ENCODE measurements at places on chromosomes 2 and 18.
A peak's percentile ranks its signal among the peaks of the same experiment; 100 is the strongest.

DNA sequence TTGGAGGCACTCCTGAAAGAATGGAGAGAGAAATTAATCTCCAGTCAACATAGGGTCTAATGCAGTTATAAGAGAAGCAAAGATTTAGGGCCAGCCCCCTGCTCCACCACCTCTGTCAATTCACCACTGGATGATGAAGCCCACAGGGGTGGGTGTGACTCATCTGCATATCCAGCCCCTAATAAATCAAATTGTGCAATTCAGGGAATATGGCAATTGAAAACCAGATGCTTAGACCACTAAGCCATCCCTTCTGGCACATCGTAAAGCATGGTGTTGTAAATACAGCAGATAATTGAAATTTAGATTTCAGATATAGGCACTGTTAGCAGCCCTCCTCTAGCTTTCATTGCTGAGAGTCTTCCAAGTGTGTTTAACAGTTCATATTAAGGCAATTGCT, 541.4 kb downstream of the PARD3B start:
- DNase-seq = no peak

GRCh38 chr2:3294069-3294468, 83.5 kb downstream of the EIPR1 start:
- DNase-seq = no peak

DNA sequence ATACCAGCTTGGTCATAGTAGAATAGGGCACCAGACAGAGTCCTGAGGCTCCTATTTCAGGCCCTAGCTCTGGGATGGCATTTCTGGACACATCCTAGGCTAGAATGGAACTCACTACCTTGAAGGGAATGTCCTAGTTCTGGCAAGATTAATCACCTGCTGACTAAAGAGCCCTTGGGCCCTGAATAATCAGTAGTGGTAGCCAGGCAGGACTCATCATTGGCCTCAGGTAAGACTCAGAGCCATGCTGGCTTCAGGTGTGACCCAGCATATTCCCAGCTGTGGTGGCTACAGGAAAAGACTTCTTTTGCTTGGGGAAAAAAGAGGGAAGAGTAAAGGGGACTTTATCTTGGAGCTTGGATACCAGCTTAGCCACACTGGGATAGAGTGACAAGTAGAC, 131.0 kb upstream of the SRD5A2 start:
- no peak for DNase-seq

- DNase-seq = no peak
Measured at GRCh38 chr2:218427741-218428140, 8.8 kb downstream of the VIL1 start.

- peak; percentile 54 for DNase-seq
Measured at GRCh38 chr2:9556121-9556743, 602 bp upstream of the ADAM17 start.

DNA sequence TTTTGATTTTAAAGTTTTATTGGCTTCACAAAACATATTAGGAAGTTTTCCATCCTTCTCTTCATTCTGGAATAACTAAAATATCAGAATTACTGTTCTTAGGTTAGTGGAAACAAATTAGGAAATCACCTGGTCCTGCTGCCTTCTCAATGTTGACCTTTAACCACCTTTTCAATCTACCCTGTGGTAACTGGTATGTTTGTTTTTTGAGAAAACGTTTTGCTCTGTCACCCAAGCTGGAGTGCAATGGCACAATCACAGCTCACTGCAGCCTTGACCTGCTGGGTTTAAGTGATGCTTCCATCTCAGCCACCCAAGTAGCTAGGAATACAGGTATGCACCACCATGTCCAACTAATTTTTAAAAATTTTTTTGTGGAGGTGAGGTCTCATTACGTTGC, 28.4 kb downstream of the ACYP2 start:
- DNase-seq = no peak

GRCh38 chr2:105327690-105328089, 1.8 kb downstream of the TGFBRAP1 start:
- no peak for DNase-seq

DNA sequence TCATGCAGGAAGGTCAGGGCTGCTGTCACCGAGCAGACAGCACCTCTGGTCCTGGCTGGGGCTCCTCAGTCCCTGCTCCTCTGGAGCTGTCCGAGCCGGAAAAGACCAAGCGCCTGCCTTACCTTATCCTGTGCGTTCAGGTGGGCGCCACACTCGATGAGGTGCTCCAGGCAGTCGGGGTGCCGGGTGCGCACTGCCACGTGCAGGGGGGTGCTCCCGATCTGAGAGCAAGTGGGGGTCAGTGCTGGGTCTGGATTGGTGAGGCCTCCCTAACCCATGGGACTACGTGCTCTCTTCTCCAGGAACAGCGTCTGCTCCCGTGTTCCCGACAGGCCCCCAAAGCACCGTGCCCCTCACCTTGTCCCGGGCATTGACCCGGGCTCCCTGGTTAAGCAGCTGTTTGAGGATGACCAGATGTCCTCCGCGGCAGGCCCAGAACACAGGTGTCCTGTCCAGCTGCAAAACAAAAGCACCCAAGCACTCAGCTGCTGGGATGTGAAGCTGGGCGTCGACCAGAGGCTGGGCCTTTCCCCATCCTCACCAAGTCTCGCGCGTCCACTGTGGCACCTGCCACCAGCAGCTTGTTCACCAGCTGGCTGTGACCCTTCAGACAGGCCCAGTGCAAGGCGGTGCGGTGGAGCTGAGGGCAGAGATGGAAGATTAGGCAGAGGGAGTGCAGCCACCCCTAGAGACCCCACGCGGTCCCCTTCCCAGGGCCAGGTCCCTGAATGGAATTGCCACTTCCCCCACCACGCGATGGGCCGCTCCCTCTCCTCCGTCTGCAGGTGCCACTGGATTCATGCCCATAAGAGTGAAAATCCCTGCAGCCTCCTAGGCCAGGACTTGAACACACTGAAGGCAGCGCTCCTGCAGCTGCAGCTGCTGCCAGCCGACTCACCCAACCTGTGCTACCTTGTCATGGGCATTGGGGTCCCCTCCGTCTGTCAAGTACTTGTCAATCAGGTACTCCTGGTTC, 3.7 kb downstream of the ANKRD23 start:
- no peak for DNase-seq

GRCh38 chr18:9561759-9562158, 52.6 kb downstream of the PPP4R1 start:
- DNase-seq = no peak

DNA sequence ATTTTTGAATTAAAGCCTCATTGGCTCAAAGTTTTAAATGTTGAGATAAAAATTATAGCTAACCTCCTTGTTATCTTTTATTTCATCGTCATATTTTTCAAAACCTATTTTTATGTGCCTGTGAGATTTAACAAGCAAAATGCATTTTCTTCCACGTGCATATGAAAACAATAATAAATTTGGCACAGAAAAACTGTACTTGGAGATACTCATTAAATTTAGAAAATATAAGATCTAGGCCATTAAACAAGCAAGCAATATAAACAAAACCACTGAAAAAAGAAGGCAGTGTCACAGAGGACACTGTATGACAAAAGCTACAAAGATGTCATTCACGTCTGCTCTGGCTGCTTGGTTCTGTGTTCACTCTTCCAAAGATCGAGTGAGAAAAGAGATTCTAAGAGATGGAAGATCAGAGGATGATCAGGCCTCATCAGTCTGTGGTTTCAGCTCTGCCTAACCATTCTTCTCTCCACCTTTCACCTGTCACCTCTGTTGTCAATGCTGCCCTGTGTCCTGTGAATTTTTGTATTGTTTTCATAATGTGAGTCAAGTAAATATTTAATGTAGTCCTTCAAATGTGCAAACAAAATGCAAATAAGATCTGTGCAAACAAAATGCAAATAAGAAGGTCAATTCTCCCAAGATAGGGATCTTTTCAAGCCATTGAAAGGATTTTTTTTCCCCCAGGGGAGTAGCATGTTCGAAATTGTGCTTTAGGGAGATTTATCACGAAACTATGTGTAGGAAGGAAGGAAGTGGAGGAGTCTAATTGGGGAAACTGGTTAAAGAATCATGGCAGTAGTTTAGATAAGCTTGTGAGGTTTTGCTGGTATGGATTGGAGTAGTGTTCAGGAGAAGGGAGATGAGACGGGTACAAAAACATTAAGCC, 138.7 kb upstream of the RBMS1 start:
- DNase-seq = no peak

DNA sequence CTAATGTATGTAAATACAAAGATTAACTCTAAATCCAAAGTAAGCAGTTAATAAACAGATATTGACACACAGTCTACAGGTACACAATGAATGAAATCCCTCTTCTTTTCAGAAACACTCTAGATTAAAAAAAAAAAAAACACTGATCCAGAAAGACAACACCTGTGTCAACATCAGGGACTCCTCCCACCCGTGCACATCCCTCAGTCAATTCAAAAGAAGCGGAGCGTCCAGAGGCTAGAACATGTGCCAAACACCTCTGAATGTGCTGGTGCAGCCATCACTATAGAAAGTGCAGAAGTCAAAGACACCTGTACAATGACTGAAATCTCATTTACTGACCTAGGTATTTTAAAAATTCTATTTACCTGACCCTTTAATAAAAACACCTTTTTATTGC, 622.6 kb upstream of the ID2 start:
- no peak for DNase-seq

GRCh38 chr2:226048611-226049010, 649.1 kb downstream of the NYAP2 start:
- no peak for DNase-seq

GRCh38 chr2:17813010-17813741, 3.1 kb upstream of the MSGN1 start:
- no peak for DNase-seq

DNA sequence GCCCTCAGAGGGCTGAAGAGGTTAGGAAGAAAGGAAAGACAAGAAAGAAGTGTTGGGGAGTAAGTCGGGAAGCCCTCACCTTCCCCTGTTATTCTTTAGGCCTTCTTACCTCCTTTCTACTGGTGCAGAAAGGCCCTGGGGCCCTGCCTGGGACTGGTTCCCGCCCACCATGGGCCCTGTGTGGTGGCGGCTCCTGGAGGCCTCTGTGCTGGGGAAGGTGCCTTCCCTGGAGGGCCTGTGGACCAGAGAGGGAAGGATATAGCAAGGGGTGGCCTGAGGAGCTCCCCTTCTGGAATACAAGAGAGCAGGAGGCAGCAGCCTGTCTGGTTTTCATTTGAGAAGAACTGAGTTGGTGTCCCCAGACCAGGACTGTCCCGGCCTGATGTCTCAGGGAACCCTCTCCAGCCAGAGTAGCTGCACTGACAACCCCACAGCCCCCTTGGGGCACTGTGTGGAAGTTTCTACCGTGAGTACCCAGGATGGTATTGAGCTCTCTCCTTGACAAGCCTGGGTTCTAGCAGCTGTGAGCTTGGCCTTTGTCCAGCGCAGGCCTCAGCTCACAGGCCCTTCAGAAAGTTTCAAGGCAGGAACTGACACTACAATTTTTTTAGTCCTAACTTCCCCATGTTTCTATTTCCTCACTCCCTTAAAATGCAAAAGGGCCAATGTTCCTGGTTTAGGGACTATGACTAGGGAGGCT, 47.1 kb downstream of the EFR3B start:
- DNase-seq = no peak

GRCh38 chr2:231138699-231139098, 13.9 kb upstream of the HTR2B start:
- no peak for DNase-seq

DNA sequence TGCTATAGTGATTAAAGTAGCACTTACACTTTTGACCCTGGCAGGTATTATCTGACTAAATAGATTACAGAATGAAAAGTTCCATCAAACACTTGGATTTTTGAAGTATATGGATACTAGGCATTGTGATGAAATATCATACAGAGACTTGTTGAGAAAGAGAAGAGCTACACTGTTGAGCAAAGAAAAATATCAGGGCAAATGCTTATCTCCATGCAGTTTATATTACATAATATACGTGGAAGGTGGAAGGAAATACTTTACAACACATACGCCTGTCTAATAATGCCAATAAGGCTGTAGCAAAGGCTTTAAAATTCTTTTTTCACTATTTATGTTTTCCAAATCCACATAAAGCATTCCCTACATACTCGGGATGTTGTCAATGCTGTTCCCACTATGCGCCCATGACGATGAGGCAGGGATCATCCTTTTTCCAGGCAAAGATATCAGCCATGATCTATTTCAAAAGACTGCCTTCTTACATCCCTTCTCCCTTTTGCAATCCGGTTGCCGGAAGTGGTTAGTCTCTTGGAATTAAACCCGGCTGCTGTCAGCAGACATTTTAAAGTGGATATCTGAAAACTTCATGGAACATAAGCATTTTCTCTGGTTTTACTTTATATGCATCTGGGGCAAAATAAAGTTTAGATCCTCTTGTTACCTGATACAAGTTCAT, 92.6 kb upstream of the ITGA4 start:
- DNase-seq = no peak

- no peak for DNase-seq
Measured at GRCh38 chr2:188628989-188629752, 337.5 kb downstream of the GULP1 start.

DNA sequence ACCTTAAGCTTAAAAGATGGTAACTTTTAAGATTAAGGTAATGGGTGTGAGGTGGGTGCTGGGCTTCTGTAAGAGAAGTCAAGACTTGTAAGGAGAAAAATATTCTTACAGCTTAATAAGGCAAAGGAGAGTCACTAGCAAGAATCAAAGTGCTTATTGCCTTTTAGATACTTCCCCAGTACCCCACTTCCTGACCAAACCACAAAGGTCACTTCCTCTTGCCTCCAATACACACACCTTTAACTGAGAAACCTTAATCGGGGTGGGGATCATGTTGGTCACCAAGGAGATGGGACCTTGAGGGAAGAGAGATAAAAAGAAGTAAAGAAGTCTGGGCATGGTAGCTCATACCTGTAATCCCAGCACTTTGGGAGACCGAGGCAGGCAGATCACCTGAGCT, 10.6 kb upstream of the ATG16L1 start:
- peak; percentile 81 for DNase-seq

DNA sequence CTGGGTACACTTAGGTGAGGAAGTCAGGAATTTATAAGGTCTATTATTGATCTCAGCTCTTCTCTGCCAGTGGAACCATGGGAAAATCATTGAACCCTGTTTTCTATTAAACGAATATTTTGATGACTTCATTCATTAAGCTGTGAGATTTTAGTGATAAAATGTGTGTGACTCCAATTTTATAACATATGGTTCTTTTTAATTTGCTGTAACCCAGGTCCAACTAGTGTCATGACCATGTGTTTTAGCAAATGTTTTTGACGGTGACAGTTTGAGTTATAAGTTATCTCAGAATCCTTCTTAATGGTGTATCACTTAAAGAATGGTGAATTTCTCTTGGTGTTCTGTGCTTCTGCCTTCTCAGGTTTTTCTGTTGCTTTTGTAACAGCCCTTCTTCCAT, 213.1 kb downstream of the MCFD2 start:
- no peak for DNase-seq

DNA sequence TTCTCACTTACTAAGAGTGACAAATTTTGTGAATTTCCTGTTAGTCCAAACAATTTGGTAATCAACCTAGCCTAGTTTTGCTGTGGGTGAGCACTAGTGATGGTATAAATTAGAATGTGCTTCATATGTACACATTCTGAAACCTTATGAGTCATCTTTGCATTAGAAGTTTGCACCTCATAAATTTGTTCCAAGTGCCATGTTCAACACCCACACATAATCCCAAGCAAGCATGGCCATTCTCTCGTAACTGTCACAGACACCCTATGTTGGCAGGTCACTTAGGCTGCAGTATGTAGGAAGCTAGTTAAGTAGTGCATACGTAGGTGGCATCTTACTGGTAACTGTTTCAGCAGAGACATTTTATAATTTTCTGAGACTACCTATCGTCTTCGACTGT, 46.9 kb downstream of the NAB1 start:
- DNase-seq = no peak

- peak; percentile 59 for DNase-seq
Measured at GRCh38 chr2:230714136-230714480, 1.5 kb downstream of the CAB39 start.

- no peak for DNase-seq
Measured at GRCh38 chr2:60047944-60048525, 505.4 kb downstream of the BCL11A start.
